Glomerular endothelial cell (primary cell): ENCODE measurements at places on chromosomes 6 and 20. TPM values are rescaled to one million over a fixed set of nuclear protein-coding genes. Genes with fewer than 3 reads are reported as not detected.

The HLA-DOA gene
- total RNA-seq = not detected in 2 replicates

The ATP6V1G2 gene
- total RNA-seq = 0.18 and 1.2 TPM in 2 replicates

The THBD gene
- 20.7 and 33.1 TPM in 2 replicates for total RNA-seq

The DPPA5 gene
- total RNA-seq = not detected in 2 replicates

The CLPSL2 gene
- total RNA-seq = not detected in 2 replicates

The C2 gene
- not detected in 2 replicates for total RNA-seq

The CST7 gene
- total RNA-seq = not detected in 2 replicates

The NKAPL gene
- 0.99 and 2.8 TPM in 2 replicates for total RNA-seq

DNA sequence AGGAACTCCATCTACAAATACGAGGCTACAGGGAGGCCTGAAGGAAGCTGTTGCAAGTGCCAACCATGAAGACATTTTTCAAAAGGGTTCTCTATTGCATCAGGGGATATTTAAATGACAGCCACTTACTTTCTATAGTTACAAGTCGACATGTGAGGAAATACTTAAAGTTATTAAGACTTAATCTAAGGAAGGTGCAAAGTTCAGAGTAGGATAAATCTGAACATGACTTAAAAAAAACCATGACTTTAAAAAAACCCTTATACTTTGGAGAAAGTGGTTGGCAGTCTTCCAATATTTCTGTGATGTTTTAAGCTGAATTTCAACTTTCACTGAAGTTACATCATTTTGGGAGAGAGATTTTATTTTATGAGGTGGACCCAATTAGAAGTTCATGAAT, 56.3 kb upstream of the EMILIN3 start:
- DNase-seq = no peak

DNA sequence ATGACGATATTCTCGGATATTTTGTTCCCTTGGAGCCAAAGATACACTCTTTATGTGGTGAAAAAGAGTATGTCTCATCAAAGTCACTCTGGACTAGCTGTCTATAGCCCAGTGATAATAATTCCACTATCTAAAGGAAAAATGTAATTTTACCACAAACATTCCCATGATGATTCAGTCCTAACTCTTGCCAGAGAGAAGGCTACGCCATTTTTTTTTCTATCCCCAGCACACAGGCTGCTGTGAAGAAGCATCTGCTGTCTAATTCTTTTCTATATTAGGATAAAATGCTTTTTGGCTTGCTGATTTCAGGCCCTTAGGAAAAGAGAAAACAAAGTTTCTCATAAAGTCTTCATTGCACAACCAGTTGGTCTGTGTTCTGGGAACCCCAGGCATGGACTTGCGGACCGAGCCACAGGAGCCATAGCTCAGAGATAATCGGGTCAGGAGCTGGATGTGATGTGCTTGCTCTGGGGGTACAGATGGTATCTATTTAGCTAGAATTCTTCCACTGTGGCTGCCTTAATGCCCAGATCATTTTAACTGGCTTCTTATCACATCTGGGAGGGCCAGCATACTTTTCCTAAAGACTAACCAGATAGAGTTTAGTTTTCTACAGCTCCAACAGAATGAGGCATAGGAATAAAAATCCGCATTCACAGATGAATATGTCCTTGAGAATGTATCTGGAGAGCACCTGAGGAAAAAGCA, 683.7 kb upstream of the ID4 start:
- DNase-seq = no peak

DNA sequence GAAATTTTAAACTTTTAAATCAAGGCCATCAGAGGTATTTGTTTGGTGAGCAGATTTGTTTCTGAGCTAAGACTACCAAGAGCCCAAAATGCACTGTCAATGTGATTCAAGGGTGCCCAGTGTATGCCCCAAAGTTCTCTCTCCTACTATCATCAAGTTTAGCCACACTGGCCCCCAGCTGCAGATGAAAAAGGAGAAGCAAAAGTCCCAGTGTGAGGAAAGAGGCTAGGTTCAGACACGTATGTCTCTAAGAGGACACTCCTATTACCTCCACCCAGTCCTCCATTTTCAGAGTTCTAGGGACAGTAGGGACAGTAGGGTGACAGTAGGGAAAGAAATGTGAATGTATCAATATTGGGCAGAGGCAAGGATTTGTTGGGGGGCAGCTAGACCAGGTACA, 230.8 kb downstream of the CD83 start:
- no peak for DNase-seq

- DNase-seq = no peak
Measured at GRCh38 chr20:8067082-8067481, 47.5 kb upstream of the TMX4 start.

GRCh38 chr20:37803438-37804307, 99.3 kb upstream of the VSTM2L start:
- no peak for DNase-seq

GRCh38 chr6:127879685-127880084, 21.2 kb downstream of the THEMIS start:
- DNase-seq = no peak

- DNase-seq = no peak
Measured at GRCh38 chr6:117531809-117532725, 49.6 kb downstream of the DCBLD1 start.

DNA sequence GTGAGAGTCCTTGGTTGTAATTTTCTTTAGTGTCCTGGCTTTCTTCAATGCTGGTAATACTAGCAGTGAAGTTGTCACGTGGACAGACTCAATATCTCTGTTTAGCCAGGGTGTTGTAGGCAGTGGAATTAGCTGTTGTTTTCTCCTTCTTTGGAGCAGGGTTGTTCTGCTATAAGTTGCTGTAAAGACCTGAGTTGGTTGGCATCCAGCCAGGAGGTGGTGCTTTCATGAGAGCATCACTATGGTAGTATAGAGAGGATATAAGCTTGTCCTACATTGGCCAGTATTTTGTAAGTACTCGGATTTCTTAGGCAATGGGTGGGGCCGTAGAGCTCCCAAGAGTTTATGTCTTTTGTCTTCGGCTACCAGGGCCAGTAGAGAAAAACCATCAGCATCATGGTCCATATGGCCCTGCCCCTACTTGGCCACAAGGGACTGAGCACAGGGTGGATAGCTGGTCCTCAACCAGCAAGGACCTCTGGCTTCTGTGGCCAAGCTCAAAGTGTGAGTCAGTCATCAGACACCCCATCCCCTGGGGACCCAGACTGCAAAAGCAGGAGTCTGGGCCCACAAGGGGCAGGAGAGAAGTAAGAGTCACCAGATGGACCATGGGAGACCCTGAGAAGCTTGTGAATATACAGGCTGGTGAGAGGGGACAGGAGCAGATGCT, 127.9 kb upstream of the NXT1 start:
- DNase-seq = no peak

GRCh38 chr6:14079971-14080370, 37.6 kb upstream of the CD83 start:
- DNase-seq = no peak

GRCh38 chr6:15875797-15876196, 213.0 kb upstream of the DTNBP1 start:
- no peak for DNase-seq

- DNase-seq = no peak
Measured at GRCh38 chr6:105886066-105886813, 199.9 kb upstream of the PRDM1 start.
